ENCODE measurements at places on chromosomes 7 and 10.

DNA sequence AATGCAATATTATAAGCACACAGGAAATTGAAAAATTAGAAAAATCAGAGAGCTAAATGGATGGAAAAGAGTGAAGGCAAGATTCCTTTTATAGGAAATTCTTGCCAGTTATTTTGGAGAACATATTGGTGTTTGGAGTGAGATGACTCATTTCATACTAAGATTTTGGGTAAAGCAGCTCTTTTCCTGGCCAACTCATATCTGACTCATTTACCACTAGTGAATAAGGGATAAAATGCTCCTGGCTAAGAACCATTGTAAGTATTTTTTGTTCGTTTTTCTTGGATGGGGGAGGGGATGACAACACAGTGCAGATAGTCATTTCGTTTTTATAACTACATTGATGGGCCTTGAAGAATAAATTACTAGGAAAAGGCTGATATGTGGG, 139.3 kb downstream of the TWIST1 start:
- peak; percentile 87 for DNase-seq

GRCh38 chr7:70053421-70053820, 455.1 kb downstream of the AUTS2 start:
- DNase-seq = no peak

DNA sequence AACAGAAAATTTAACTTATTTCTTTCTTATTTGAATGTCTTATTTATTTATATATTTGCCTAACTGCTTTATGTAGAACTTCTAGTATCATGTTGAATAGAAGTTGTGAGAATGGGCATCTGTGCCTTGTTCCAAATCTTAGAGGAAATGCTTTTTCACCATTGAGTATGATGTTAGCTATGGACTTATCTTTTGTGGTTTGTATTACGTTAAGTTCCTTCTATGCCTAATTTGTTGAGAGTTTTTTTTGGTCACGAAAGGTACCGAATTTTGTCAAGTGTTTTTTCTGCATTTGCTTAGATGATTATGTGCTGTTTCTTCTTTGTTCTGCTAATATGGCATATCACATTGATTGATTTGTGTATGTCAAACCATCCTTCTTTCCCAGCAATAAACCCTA, 161.0 kb upstream of the TRIM24 start:
- no peak for DNase-seq

DNA sequence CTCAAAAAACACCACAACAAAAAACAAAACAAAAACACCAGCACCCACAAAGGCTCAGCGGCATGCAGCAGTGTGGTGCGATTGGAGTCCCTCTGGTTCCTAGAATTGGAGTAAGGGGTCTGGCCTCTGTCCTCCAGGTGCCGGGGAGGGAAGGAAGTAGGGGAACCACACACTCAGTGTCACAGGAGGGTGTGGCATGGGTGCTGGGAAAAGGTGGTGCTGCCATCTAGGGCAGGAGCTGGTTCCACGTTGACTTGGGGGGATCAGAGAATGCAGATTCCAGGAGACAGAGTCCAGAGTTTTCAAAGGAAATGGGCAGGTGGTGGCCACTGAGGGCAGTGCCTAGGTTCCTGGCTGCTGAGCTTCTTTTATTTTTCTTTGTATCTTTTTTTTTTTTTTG, 19.8 kb upstream of the WIPI2 start:
- no peak for DNase-seq

- DNase-seq = no peak
Observed at GRCh38 chr7:107026166-107026565, 18.3 kb upstream of the PRKAR2B start.

DNA sequence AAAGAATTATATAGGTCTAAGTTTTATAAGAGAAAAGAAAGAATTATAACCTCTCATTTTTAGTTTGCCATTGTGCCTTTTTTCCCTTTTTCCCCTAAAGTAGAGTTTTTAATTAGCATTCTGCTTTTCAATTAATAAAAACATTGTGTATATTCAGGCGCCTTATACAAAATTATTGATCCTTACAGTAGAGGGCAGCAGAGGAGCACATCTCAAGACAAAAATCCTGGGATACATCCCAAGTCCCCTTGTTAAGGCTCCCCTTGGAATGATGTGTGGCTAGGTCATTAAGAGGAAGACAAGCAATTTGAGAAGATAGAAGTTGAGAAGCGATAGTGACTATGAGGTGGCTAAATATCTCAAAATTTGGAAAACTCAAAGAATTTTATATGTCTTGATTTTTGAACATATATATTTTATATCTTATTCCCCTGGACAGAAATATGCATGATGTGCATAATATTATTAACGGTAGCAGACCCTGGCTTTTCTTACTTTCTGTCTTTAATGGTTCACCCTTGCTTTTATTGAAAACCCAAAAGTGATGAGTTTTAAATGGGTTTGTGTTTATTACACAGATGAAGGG, 19.1 kb upstream of the TPK1 start:
- peak; percentile 28 for DNase-seq

GRCh38 chr10:48792687-48793096, 108.0 kb downstream of the WDFY4 start:
- peak; percentile 82 for DNase-seq

DNA sequence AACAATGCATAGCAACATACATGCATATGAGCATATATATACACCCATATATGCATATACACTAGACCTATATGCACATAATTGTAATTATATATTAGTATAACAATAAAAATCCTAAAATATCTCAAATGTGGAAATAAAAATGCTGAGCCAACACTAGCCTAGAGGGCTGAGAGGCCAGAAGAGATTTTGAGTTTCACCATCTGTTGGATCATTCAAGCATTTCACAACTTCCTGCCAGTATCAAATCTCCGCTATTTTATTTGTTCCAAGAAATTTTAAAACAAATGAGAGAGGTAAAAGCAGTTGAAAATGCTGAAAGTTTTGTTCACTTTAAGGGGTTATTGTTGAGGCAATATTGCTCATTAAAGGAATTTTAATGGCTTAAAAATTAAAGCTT, 187.0 kb downstream of the PCDH15 start:
- DNase-seq = no peak

GRCh38 chr7:10463701-10464100, 510.0 kb upstream of the PHF14 start:
- no peak for DNase-seq

DNA sequence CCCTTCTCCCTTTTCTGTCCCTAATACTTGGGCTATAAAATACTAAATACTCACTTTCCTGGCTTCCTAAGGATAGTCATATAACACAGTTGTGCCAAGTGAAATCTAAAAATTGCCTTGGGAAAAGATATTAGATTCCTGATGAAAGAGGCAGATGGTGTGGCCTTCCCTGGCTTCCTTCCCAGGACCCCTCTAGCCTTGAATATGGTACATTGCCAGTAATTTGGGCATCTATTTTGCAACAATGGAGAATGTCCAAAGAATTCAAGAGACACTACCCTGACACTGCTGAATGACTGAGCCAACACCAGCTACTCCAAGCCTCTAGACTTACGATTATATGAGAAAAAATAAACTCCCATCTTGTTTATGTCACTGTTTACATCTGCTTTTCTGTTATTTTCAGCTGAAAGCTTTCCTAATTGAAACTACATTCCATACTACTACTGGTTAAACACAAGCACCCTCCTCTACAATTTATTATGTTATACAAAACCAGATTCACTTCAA, 17.9 kb downstream of the COPG2 start:
- no peak for DNase-seq

- no peak for DNase-seq
Observed at GRCh38 chr10:14736043-14736442, 38.7 kb downstream of the FAM107B start.

- DNase-seq = no peak
Observed at GRCh38 chr7:140688341-140688740, 8.2 kb upstream of the NDUFB2 start.

GRCh38 chr10:86366033-86366901, at the start of gene GRID1:
TSS of gene GRID1 (minus strand) at chr10:86366795.
- DNase-seq = peak; percentile 37

DNA sequence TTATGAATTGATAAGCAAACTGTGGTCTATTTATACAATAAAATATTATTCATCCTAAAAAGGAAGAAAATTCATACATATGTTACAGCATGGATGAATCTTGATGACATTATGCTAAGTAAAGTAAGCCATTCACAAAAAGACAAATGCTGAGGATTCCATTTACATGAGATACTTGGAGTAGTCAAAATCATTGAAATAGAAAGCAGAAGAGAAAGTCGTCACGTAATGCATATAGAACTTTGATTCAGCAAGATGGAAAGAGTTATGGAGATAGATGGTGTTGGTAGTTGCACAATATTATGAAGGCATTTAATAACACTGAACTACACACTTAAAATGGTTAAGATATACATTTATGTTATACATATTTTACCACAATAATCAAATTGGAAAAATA, 309.7 kb upstream of the KLF6 start:
- no peak for DNase-seq

- no peak for DNase-seq
Observed at GRCh38 chr7:96205665-96206064, 116.2 kb downstream of the SLC25A13 start.

DNA sequence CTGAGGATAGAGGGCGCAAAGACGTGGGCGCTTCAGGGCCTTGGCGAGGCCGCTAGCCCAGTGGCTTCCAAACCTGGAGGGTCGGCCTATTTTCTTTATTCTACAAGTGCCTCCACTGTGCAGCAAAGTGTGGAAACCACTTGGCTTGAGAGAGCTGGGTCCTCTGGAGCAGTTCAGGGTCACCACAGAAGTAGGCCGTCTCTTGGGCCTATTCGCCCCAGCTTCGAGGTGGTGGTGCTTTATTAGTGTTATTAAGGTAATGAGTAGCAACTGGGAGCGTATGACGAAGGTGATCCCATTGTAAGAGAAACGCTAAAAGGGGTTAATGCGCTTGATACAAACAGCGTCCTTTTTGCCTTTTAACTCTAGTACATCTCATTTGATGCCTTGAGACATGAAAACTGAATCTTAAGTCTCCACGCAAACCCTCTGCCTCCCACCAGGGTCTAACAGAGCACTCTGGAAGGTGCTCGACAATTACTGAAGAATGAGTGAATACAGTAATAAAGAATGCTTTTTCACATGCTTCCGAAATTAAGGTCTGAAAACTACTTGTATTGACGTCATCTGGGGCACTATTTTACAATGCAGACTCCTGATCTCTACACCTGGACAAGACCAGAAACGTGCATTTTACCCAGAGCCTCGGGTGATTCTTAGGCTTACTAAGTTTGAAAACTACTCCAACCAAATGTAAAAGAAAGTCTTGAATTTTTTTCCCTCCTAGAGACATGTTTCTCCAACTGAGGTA, 647 bp upstream of the GSAP start:
- DNase-seq = no peak

GRCh38 chr7:29328811-29329210, 134.2 kb downstream of the CHN2 start:
- peak; percentile 37 for DNase-seq

DNA sequence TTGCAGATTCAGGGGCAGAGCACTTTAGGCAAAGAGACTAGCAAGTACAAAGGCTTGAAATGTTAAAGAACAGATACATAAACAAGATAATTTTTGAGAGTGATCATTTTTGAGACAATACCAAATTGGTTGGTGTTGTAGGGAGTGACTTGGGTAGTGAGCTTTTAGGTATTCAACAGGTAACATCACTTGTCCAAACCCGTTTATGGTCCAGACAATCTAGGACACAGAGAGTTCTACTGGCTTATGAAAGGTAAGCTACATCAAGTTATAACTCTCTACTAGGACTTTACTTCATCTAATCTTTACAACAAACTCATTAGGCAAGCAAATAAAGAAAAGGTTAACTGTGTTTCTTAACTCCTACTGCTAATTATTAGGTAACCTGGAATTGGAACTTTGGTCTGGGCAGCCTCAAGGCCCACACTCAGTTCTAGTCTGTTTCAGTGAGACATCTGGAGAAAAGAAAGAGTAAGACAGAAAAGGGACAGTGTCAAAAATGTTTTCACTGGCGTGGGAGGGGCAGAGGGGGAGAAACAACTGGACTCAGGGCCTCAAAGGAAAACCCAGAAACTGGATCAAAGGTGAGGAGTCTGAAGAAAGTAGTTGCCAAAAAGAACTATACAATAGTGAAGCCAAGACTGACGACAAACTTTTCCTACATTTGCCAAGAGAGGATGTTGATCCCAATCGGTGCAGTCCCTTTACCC, 39.2 kb downstream of the GNAT3 start:
- DNase-seq = no peak

- DNase-seq = no peak
Observed at GRCh38 chr7:101858437-101859385, 41.3 kb downstream of the CUX1 start.

GRCh38 chr10:102802920-102803534, 34.2 kb downstream of the CYP17A1 start:
- DNase-seq = peak; percentile 85

DNA sequence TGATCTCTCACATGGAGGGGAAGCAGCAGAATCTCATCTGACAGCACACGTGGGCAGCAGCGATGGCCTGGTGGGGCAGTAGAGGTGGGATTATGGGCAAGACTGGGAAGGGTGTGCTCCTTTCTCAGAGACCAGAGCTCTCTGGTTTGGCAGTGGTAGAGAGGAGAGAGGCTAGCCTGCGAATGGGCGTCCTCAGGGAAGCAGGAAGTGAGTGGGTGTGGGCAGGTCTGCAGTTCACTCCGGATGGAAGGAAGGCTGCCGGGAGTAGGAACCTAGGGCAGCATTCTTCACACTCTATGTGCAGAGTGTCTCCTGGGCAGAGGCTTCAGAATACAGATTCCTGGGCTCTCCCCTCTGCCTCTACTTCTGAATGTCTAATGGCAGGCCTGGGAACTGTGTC, 162.8 kb upstream of the BMPER start:
- no peak for DNase-seq

DNA sequence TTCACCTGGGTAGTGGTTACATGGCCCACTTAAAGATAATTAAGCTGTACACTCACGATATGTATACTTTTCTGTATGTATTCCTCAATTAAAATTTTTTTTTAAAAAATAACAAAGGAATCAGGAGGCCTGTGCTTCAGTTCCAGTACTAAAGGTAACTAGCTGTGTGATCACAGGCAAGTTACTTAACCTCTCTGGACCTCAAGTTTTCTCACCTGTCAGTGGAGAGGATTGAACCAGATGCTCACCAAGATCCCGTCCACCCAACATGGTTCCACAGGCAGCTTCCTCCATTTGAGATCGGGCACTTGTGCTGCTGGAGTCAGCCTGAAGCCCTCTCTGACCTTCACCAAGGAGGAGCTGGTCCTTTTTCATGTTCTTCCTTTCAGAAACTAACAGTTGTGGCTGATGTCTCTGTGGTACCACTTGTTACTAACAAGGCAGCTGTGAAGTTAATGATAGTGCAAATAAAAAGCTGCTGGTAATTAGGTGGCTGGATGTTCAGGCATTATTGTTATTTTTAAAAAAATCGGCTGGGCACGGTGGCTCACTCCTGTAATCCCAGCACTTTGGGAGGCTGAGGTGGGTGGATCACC, 29.4 kb upstream of the SMNDC1 start:
- no peak for DNase-seq

GRCh38 chr10:17200001-17200911, 1.2 kb downstream of the TRDMT1 start:
- DNase-seq = peak; percentile 23

GRCh38 chr7:105044449-105045070, 30.6 kb downstream of the KMT2E start:
- no peak for DNase-seq

GRCh38 chr7:30463405-30464145, 15.0 kb downstream of the NOD1 start:
- DNase-seq = no peak
